ENCODE measurements at places on chromosomes 1 and 21. TPM values are rescaled to one million over a fixed set of nuclear protein-coding genes. Genes with fewer than 3 reads are reported as not detected.

The PCP4L1 gene
- 0.06 TPM for total RNA-seq

The ADGRL4 gene
- not detected for total RNA-seq

The NMNAT2 gene
- 0.60 TPM for total RNA-seq

The HFM1 gene
- total RNA-seq: 0.09 TPM

The VSIG8 gene
- total RNA-seq: 0.06 TPM

The OR2L8 gene
- total RNA-seq: not detected

The HDGF gene
- total RNA-seq: 491 TPM

The SPATA1 gene
- total RNA-seq: 0.72 TPM

The PPM1J gene
- total RNA-seq: 1.1 TPM

The TSPEAR gene
- total RNA-seq: not detected

The S100A6 gene
- 3,386 TPM for total RNA-seq

The KCNT2 gene
- total RNA-seq: 0.06 TPM

The NES gene
- total RNA-seq: 1.8 TPM

The SLC5A3 gene
- total RNA-seq: 3.8 TPM

The C1QC gene
- not detected for total RNA-seq

The LRRC71 gene
- total RNA-seq: 0.38 TPM

The GFI1 gene
- 0.21 TPM for total RNA-seq

The LAD1 gene
- 0.66 TPM for total RNA-seq

The FABP3 gene
- not detected for total RNA-seq

The TSTD1 gene
- total RNA-seq: 0.46 TPM

The AADACL4 gene
- not detected for total RNA-seq

The SAMD11 gene
- total RNA-seq: 28.0 TPM

The IBA57 gene
- total RNA-seq: 6.6 TPM

The ECM1 gene
- total RNA-seq: 2.1 TPM

The CCDC17 gene
- total RNA-seq: 0.45 TPM

The SYT2 gene
- total RNA-seq: 0.01 TPM

The BNIPL gene
- not detected for total RNA-seq

The IGSF21 gene
- not detected for total RNA-seq

All from A549 treated with DMSO at 1 μM for 4 hours (cell line).